CD4-positive, alpha-beta T cell treated with Interleukin-1 beta for 1 hour (primary cell): ENCODE measurements at places on chromosomes 3 and 15.

DNA sequence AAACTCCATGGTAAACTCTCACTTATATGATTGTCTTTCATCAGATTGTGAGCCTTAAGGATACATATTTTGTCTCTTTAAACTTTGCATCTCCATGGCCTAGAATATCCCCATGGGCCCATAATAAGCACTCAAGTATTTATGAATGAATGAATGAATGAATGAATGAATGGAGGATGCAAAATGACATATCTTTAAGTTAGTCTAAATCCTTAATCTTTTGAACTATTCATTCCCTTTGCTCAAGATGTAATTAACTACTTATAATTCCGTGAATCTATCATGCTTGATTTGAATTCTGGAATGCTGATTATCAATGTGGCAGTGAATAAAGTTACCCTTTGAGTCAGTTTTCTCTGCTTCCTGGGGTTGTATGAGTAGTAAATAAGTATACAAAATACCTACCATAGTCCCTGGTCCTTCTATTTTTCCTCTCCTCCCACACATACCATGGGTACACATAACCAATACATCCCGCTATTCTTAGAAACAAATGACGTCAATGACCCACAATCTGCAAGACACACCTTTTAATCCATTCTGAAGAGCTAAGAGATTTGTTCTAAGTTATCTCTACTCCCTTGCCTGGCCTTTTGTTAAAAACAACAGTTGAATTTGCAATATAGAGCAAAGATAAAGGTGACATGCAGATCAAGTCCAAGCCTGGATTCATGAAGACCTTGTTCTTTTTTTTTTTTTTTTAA, 94.5 kb downstream of the FBN1 start:
- no peak for DNase-seq

- peak; percentile 38 for DNase-seq
These were observed 1.5 kb downstream of the UBE2Q2 start for GRCh38 chr15:75844629-75845335.

DNA sequence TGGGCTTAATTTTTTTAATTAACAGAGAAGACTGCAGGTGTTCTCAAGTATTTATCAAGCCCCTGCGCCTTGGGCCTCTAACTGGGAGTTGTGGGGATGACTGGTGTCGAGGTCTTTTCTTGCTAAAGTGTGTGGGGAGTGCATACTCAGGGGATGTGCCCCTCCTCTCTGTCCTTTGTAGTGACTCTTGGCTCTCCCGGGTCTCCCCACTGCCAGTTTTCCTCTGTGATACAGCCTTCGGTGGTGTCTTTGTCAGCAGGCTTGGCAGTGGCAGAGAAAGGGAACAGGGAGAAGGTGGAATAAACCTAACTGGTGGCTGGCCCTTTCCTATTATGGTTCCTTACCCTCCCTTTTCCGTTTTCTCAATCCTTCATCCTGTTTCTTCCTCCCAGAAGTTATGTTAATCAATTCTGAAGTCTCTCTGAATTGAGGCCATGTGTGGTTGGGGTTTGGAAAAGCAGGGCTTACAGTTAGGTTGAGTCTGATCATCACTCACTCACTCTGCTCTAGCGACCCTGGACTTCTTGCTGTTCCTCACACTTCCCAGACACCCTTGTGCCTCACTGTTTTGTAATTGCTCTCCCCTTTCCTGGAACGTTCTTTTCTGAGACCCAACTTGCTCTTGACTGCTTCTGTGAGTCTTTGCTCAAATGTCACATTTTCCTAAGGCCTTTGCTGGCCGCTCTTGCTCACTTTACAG, 158.1 kb downstream of the PTPRG start:
- no peak for DNase-seq

GRCh38 chr15:56939257-56939656, 20.8 kb downstream of the TCF12 start:
- no peak for DNase-seq

DNA sequence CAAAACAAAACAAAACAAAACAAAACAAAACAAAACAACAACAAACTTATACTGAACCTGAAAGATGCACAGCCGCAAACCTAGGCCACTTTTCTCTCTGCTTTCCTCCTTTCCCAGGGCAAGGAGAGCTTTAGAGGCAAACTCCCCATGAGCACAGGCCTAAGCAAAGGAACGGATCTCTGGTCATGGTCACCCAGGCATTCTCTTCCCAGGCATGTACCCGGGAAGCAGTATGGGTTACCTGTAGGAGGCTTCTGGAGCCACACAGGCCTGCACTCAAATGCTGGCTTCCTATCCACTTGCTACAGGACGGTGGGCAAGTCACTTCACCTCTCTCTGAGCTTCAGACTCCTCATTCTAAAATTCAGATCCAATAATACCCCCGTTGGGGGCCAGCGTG, 171.8 kb downstream of the SMAD6 start:
- DNase-seq, result no peak

- no peak for DNase-seq
These were observed 246.5 kb downstream of the ROBO1 start for GRCh38 chr3:79521221-79521848.

DNA sequence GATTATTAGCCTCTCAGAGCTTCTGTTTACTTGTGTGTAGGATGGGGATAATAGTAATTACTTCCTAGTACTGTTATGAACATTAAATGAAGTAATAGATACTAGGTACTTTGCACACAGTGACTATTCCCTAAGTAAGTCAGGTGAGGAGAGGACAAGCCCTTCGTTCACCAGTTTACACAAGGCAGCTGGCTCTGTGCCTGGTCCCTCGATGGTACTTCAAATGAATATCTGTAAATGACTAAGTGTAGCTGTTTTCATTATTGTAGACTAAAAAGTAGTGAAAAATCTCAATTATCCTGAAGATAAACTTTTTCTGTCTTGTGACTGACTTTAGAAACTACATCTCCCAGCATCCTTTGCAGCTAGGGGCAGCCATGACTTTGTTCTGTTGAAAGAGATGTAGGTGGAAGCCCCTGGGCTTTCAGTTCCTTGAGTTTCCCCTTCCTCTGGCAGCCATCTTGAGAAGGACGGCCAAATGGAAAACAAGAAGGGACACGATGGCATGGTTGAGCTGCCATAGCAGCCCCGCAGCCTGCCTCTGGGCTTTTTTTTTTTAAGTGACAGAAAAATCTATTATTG, 11.7 kb upstream of the WNT7A start:
- peak; percentile 37 for DNase-seq

GRCh38 chr15:51327081-51327480, 11.3 kb downstream of the CYP19A1 start:
- DNase-seq, result no peak

DNA sequence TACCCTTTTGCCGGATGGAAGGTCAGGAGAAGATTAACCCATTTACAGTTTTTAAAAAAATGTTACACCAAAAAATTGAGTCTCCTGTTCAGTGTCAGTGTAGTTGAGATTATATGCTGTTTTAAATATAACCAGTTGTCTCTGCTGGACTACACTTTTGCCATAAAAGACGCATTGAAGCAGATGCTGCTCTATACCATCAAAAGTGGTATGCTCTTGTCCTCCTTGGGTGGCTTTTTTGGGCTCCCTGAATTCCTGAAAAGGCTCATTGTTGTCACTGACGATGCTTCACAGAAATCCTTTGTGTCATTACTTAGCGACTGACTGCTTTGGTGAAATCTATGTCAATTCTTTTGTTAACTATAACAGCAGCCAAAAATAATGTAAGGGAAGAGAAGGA, 133.9 kb upstream of the SKOR1 start:
- no peak for DNase-seq

- DNase-seq, result no peak
These were observed 33.0 kb upstream of the APH1B start for GRCh38 chr15:63244399-63244798.

DNA sequence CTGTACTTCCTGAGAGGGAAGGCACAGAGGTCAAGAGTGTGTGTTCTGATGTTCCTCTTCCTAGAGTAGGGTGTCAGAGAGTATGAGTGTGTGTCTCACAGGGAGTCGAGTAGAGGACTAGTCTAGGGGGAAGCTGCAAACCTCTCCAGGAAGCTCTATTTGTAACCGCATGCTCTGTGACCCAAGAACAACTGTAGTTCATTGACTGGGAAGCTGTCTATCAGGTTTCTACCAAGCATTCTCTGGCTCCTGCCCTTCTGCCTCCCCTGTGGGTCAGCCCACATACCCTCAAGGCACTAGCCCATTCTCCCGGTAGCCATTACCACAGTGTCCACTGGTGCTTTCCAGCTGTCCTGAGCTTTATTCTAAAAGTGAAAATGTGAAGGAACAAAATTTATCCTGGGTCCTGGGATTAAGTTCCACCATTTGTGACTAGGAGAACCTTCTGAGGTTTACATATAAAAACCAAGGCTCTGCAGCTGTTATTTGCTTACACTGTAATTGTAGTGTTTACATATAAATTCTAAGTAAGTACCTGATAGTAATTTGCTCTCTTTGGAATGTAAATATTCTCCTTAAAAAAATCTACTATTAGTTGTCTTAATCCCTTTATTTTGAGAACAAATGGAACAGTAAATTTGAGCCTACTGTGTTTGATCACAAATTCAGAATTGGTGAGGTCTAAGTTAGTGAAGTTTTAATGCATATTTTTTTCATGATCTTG, 40.7 kb downstream of the MYRIP start:
- no peak for DNase-seq

- peak; percentile 59 for DNase-seq
These were observed 89.0 kb downstream of the IQSEC1 start for GRCh38 chr3:12984023-12984823.

DNA sequence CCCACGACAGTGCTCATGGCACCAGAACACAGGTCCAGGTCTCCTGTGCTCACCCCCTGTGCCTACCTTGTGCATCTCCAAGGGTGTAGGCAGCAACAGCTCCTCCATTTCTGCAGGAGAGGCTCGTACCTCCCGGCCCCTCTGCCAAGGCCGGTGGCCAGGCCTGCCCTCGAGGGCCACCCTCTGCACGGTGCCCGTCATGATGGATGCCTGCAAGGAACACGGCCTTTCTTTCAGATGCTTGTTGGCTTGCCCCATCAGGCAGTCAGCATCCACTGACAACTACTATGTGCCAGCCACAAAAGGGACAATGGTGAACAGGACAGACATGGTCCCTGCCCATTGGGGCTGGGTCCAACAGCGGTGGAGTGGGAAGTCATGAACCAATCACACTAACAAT, 43.8 kb downstream of the GRIP2 start:
- DNase-seq, result no peak

- DNase-seq, result no peak
These were observed 20.3 kb downstream of the IL12A start for GRCh38 chr3:160008961-160009360.

DNA sequence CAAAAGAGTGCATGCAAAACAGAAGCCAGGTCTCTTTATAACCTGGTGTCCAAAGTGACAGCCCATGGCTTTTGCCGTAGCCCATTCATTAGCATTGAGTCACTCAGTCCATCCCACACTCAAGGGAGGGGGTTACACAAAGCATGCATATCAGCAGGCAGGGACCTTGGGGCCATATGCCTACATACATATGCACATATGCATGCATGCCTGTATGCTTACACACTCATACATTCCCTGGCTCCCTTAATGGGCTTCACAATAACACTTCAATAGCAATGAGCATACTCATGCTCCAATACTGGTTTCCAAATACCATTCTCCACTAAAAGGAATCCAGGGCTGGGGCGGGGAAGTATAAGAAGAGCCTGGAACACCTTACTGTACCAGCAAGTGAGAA, 22.0 kb downstream of the TRPM1 start:
- DNase-seq, result no peak

GRCh38 chr3:124982855-124983254, 48.3 kb upstream of the MUC13 start:
- no peak for DNase-seq

DNA sequence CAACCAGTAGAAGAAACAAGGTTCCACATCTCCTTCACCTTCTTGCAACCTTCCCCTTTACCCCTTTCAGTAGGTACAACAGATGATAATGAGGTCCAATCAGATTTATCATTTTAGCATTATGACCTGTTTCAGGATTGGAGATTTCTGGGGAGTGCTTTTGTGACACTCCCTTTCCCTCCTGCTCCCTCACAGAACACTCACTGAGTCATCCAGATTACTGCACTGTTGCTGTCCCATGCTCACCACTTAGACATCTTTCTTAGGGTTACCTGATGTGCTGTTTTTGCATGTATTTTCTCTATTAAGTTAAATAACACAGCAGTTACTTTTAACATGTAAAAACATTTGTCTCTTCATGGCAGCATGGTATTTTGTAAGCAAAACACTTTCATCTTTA, 118.5 kb downstream of the MFSD1 start:
- no peak for DNase-seq

DNA sequence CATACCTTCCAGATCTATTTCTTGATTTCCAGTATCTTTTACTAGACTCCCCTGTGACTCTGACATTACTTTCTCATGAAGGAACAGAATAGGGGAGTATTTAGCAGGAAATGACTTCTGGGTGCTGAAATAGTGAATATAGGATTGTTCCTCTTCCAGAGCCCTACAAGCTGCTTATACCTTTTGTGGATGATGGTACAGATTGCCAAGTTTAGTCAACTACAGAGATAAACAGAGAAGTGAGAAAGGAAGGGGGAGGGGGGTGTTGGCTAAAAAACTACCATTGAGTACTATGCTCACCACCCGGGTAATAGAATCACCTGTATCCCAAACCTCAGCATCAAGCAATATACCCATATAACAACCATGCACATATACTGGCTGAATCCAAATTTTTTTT, 298.3 kb upstream of the GPR149 start:
- DNase-seq, result no peak

- no peak for DNase-seq
These were observed 79.5 kb downstream of the DNASE1L3 start for GRCh38 chr3:58131101-58131825.

DNA sequence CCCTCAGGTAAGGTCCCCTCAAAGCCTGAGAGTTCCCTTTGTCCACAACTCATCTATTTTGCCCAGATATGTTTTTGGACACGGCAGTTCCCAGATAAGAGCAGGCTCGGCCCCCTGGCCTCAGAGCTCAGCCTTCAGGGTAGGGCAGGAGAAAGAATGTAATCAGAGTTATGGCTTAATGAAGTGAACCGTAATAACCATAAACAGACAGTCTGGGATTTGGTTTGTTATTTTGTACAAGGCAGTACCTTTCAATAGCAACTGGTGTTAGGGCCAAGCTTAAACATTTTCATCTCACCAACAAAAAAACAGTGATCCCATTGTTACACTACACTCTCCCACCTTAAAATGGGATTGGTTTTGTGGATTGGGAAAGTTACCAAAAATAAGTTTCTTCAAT, 12.2 kb upstream of the ALDH1A3 start:
- DNase-seq, result no peak

- DNase-seq, result no peak
These were observed 396.4 kb downstream of the NLGN1 start for GRCh38 chr3:173793963-173794362.

DNA sequence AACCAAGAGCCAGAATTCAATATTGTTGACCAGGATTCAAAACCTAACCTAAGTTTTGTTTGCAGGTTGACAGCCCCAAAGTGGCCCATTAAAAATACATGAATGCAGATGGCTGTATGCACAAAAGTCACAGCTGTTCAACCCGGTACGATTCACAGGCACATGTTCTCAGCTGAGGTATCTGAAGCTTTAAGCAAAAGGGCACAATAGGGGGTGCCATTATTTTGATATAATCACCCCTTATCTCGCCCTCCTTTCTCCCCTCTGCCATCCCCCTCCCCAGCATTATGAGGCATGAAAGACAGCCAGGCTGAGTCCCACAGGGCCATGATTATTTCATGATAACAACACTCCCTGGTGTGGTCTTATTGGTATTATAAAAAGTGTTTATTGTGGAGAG, 264.9 kb downstream of the EBLN2 start:
- DNase-seq, result no peak
